ENCODE measurements at places on chromosomes 3 and 15.

DNA sequence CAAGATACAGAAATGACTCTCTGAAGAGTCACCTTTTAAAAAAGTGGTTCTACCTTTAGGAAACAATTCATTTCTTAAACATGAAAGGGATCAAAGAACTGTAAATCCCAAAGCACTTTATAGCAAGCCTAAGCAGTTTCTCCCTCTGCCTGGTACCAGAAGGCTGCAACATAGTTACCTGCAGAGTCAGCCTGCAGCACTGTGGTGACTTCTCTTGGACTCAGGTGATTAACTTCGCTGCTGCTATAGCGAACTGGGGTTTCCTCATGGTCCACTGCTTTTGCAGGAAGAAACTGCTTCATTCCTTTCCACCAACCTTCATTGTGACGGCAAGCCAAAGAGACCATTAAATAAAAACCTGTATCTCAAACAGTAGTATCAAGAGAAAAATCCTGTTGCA is 37.3 kb downstream of the ST3GAL6 start:
- no peak for DNase-seq

- DNase-seq, result no peak
Measured at GRCh38 chr3:133464573-133464972, 64.7 kb downstream of the BFSP2 start.

DNA sequence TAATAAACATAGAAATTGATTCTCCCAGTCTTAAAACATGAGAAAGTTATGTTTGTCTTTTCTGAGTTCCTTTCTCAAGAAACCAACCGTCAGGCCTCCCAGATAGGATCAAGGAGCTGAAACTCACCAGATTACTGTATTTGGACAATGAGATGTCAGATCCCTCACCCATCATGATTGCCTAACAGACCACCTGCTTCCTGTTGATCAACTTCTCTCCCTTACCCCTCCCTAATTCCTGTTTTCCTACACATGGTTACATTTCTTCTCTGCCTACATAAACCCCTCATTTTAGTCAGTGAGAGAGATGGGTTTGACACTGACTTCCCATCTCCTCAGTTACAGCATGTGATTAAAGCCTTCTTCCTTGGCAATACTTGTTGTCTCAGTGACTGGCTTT is 917.5 kb downstream of the FHIT start:
- no peak for DNase-seq

DNA sequence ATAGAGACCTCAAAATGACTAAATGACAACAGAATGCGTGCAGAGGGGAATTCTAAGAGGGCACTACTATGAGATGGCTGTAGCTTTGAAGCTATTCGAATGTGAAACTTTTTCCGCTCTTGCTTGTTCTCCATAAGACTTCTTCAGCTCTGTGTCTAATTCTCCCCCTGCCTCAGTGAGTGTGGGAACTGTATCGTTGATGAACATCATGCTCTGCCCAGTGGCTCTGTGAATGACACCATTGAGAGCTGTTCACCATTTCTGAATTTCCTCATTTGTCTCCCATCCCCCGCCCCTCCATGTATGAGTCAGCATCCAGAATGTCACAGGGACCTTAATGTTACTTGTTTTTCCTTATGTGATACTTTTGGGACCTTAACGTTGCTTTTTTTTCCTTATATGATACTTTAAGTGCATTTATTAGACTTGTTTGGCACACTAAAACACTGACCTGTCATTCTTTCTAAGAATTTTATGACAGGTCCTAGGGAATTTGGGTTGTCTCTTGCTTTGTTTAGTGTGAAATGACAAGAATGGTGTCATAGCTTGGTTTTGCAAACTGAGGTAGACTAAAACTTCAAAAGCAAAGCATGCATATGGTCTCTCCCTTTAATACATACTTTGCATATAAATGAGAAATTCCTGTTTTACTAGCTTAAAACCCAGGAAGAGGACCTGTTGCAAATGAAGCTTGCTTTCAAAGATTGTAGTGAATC is 99.6 kb downstream of the FNDC3B start:
- DNase-seq, result no peak

GRCh38 chr15:78450285-78450858 is 12.4 kb downstream of the IREB2 start:
- DNase-seq, result no peak

- no peak for DNase-seq
Measured at GRCh38 chr3:15500107-15500724, 21.3 kb downstream of the COLQ start.

GRCh38 chr3:179853176-179853575 is 183.6 kb downstream of the PEX5L start:
- DNase-seq, result no peak

DNA sequence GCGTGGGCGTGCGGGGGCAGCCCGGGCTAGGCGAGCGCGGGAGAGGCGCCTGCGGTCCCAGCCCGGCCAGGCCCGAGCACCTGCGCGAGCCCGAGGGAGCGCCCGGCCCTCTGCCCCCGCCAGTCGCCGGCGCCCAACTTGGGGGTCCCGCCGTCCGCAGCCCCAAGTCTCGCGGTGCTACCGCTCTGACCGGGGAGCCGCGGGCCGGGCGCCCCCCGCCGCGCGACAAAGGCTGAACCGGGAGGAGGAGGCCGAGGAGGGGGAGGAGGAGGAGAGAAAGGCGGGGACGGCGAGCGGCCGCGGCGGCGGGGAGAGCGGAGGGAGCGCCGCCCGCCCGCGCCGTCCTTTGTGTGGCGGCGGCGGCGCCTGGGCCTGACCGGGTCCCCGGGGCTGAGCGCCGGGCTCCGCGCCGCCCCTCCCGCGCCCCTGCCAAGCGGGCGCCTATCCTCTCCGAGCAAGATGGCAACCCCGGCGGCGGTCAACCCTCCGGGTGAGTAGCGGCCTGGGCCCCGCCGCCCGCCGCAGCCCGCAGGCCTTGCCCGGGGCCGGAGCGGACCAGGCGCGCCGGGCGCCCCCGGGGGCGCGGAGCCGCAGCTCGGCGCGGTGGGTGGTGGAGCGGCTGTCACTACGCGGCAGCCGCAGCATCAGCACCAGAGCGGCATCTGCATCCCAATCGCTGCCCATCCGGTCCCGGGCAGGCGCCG is at the start of gene ARNT2:
Gene ARNT2, plus strand, starts transcription at position 326 of the 704 bp plus-strand sequence. Its CDS starts 134 bp downstream, at position 460.
- DNase-seq, result no peak

DNA sequence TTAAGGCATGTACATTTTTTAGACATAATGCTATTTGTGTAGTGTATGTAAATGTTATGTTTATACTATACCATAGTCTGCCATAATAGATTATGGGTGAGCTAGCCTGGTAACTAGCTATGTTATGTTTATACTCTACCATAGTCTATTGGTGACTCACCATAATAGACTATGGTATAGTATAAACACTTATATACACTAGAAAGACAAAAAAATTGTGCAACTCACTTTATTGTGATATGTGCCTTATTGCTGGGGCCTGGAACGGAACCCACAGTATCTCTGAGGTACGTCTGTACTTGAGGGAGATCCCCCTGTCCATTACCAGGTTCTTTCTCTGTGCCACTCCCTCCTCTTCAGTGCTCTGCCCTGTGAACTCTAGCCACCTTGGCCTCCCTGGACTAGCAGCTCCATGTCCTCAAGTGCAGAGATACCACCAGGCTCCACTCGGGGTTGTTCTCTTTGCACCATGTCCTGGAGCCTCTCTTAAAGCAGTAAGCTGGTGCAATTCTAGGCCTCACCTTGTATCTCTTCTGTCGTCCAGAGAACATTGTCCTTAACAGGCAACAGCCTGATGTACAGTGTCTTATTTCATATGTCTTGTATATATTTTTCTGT is 60.8 kb upstream of the PXYLP1 start:
- no peak for DNase-seq

GRCh38 chr3:474828-475227 is 278.3 kb downstream of the CHL1 start:
- no peak for DNase-seq

DNA sequence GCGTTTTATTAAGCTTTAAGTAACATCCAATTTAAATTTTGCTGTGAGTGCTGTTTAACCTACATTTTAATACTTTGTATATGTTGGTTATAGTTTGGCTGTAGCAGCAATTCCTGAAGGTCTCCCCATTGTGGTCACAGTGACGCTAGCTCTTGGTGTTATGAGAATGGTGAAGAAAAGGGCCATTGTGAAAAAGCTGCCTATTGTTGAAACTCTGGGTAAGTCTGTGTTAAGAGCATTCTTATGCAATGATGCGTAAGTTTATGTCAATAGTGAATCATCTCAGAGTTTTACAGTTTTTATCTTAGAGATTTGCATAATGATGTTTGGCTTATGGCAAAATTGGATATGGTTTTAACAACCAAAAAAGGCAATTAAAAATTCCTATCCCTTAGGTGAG is 62.7 kb downstream of the ASTE1 start:
- peak; percentile 49 for DNase-seq
